ENCODE measurements at places on chromosomes 1 and 21.
A peak's percentile ranks its signal among the peaks of the same experiment; 100 is the strongest.

- no peak overlapping the region for H3K27ac ChIP-seq
- H3K4me3 ChIP-seq = no peak overlapping the region
- no peak for DNase-seq
- no peaks in the 10 kb centered on the region for H3K4me1 ChIP-seq
- no peaks in the 10 kb centered on the region for H3K27me3 ChIP-seq
Observed at GRCh38 chr21:45498646-45499000, 43.6 kb downstream of the SLC19A1 start.

DNA sequence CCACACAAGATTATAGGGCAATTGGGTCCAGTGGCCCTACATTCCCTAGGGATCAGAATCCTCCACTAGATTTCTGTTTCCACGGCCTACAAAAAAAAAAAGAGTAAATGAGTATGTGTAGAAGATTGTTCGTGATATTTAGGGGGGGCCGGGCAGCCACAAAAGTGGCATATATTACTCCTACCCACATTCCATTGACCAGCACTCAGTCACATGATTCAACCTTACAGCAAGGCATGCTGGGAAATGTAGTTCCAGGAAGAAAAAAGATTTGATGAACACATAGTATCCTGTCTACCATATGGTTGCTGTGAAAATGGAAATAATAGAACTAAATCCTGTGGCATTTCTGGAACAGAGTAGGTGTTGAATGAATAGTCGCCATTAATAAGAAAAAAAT is 43.4 kb upstream of the GJB5 start:
- H3K36me3 ChIP-seq = no peaks in the 10 kb centered on the region
- no peaks in the 10 kb centered on the region for H3K4me1 ChIP-seq
- DNase-seq = no peak
- H3K27me3 ChIP-seq = no peaks in the 10 kb centered on the region
- H3K4me3 ChIP-seq = no peak overlapping the region
- H3K27ac ChIP-seq = no peak overlapping the region

DNA sequence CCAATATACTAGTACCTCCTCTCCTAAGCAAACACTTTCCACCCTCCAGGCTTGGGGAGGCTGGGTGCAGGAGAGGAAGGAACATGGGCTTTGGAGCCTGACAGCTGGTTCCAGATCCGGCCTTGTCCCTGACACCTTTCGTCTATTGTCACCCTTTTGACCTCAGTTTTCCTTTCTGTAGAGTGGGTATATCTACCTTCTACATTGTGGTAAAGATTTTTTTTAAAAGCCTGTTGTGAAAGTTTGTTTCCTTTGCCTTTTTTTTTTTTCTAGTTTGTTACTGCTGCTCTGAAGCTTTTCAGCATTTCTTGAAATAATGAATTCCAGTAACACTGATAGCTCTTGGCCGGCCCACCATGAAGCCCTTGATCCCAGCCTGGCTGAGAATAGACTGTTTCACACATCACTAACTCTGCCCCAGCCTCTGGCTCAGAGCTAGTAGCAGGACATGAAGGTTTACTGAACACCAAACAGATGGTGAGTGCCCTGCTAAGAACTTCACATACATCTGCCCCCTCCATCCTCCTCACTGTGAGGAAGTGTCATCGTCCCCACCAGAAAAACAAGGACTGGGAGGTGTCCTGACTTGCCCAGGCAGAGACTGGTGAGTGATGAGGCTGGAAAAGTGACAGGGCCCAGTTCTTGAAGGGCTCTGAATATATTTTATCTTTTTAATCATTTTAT is 33.0 kb upstream of the ID3 start:
- H3K36me3 ChIP-seq = no peaks in the 10 kb centered on the region
- no peak for DNase-seq
- peaks cover 11% of the 10 kb centered on the region for H3K4me1 ChIP-seq
- H3K27me3 ChIP-seq = no peaks in the 10 kb centered on the region

DNA sequence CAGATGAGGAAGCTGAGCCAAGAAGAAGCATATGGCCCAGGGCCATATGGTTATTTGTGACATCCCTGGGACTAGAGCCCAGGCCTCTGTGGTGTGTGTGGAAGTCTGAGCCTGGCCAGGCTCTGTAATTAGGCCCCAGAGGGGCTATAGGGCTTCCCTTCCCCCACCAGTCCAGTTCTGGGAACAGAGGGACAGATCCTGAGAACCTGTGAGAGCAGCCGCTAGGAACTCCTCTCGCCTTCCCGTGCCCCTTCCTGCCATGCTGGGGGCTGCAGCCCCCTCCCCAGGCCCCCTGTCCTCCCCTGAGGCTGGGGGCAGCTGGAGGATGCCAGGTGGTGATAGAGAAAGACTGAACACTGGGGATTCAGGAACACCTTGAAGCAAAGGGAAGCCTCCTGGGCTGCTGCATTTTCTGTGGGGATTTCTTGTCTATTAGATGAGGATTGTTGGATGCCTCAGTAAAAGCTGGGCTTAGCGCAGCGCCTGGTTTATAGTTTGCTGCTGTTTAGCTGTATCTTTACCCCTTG is 33.3 kb downstream of the COQ8A start:
- H3K36me3 ChIP-seq = peaks cover 19% of the 10 kb centered on the region
- no peaks in the 10 kb centered on the region for H3K4me1 ChIP-seq
- H3K27me3 ChIP-seq = no peaks in the 10 kb centered on the region
- peak overlapping the region; percentile 84 for H3K27ac ChIP-seq
- H3K4me3 ChIP-seq = no peak overlapping the region

- peak; percentile 93 for DNase-seq
- H3K36me3 ChIP-seq = no peaks in the 10 kb centered on the region
- H3K4me1 ChIP-seq = no peaks in the 10 kb centered on the region
Observed at GRCh38 chr1:235917267-235917811, 50.6 kb upstream of the LYST start.

- H3K27me3 ChIP-seq = no peaks in the 10 kb centered on the region
- no peak overlapping the region for H3K4me3 ChIP-seq
- H3K4me1 ChIP-seq = no peaks in the 10 kb centered on the region
- no peaks in the 10 kb centered on the region for H3K36me3 ChIP-seq
- DNase-seq = no peak
- no peak overlapping the region for H3K27ac ChIP-seq
Observed at GRCh38 chr1:172163498-172164215, 256.8 kb upstream of the C1orf105 start.

DNA sequence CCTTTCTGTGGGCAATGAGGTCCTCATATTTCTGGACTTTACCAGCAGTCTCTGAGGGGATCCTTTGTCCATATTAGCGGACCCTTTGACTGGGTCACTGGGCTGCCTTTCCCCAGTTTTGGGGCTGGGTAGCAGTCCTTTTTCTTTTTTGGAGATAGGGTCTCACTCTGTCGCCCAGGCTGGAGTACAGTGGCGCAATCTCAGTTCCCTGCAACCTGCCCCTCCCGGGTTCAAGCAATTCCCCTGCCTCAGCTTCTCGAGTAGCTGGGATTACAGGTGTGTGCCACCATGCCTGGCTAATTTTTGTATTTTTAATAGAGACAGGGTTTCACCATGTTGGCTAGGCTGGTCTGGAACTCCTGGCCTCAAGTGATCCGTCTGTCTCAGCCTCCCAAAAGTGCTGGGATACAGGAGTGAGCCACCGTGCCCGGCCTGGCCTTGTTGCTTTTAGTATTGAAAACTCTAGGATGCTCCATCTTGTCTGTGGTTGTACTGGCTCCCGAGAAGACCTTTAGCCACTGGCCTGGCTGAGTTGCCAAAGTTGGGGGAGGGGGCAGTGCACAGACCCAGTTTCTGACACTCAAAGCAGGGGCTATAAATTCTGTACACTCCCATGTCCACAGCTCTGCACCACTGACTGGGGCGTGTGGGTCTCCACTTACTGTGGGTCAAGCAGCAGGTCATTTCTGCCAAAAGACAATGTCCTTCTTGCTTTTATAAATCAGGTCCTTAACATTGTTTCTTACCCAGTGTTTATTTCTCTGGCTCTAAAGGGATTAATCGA is 33.1 kb downstream of the MAN1C1 start:
- no peaks in the 10 kb centered on the region for H3K36me3 ChIP-seq
- H3K27ac ChIP-seq = no peak overlapping the region
- no peaks in the 10 kb centered on the region for H3K4me1 ChIP-seq
- no peaks in the 10 kb centered on the region for H3K27me3 ChIP-seq

DNA sequence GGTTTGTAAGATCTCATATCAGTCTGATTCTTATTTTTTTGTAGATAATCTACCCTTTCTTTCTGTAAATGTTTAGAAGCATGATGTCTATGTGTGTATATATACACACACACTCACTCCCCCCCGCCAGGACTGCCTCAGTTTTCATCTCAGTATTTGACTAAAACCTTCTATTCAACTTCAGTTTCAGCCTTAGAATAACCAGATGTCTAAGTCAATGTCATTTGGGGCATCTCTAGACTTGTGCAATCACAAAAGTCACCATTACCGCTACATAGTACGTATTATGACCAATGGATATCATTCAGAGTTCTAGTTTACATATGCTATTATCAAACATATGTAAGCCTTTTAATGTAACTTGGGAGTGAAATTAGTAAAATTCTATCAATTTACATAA is 53.3 kb upstream of the BOLA1 start:
- H3K36me3 ChIP-seq = no peaks in the 10 kb centered on the region
- H3K27ac ChIP-seq = no peak overlapping the region
- no peak for DNase-seq
- no peaks in the 10 kb centered on the region for H3K27me3 ChIP-seq

DNA sequence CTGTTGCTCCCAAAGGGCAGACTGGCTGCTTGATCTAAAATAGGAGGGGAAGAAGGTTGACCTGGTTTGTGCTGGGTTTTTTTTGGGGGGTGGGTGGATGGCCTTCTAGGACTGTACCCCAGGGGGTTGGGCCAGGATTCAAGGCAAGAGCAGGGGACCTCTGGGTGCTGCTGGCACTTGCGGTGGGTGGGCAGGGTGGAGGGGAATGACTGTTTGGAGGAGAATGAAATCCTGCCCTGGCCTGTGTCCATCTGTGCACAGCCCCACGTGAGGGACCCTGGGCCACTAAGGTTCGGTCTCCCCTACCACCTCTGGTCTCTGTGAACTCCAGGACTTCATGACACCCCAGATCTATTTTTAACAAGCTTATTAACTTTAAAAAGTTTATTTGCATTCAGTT is 414.2 kb downstream of the PTPRU start:
- H3K4me3 ChIP-seq = no peak overlapping the region
- H3K27ac ChIP-seq = no peak overlapping the region
- H3K4me1 ChIP-seq = no peaks in the 10 kb centered on the region
- H3K36me3 ChIP-seq = no peaks in the 10 kb centered on the region
- H3K27me3 ChIP-seq = no peaks in the 10 kb centered on the region
- peak; percentile 26 for DNase-seq

DNA sequence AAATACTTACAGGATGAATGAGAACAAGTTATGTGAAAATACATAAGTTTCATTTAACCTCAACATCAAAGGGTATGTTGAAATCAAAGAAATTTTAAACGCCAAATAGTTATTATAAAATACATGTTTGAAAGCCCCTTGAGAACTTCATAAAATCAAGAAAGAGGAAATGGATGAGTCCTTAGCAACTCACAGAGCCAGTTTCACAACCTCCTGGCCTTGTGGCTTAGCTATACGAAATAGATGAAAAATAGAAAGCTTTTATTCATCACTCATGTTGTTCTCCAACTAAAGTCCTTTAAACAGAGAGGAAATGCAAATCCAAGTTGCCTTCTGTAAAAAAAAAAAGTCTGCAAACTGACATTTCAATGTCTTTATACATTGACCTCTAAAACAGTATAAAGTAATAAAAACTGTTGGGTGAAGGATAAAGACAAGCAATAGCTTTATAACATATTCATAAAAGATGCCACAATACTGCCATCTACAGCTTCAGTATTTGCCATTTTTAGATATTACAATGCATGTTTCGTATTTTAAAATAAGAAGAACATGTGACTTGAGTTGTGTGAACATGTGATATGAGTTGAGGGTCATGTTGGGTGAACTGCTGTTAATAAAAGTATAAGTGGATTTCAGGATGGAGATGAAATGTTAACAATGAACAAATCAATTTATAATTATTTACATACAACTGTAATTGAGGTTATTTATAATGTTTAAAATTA is 847.8 kb downstream of the MRPL39 start:
- no peak overlapping the region for H3K4me3 ChIP-seq
- H3K4me1 ChIP-seq = no peaks in the 10 kb centered on the region
- H3K36me3 ChIP-seq = no peaks in the 10 kb centered on the region
- no peaks in the 10 kb centered on the region for H3K27me3 ChIP-seq
- no peak for DNase-seq

DNA sequence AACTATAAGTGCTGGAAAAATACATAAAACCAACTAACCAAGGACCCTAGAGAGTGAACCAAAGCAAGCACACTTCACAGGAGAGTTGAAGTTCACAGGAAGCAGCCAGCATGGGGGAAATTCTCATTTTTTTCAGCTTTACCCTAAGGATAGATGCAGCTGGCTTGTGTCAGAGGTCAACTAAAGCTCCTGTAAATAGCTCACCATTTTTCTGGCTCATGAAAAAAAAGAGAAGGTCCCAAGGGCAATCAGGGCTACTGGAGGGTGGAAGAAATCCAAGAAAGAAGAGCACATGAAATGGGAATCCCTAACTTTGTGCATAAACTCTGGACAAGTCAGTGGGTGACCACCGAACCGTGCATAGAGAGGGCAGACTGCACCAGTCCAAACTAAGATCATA is 58.3 kb downstream of the KCNJ15 start:
- no peak overlapping the region for H3K4me3 ChIP-seq
- H3K36me3 ChIP-seq = no peaks in the 10 kb centered on the region
- no peak overlapping the region for H3K27ac ChIP-seq

GRCh38 chr1:111052246-111052645 is 87.6 kb downstream of the DRAM2 start:
- no peaks in the 10 kb centered on the region for H3K36me3 ChIP-seq
- no peak overlapping the region for H3K27ac ChIP-seq
- no peaks in the 10 kb centered on the region for H3K27me3 ChIP-seq

DNA sequence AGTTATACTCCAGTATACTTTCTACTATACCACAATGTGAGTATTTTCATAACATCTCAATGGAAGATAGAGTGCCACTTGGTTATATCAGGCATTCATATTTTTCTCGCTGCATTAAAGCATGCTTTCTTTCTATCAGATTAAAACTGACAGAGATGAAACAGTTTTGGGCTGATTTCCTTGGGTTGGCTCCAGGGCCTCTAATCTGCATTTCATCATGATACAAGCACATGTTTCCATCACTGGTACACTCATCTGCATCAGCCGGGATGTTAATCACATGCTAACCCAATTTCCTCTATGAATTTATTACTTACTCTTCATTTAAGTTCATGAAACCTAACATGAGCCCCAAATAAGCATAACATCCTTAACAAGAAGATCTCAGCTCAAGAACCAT is 289.0 kb upstream of the DAB1 start:
- no peaks in the 10 kb centered on the region for H3K27me3 ChIP-seq
- DNase-seq = no peak
- no peak overlapping the region for H3K27ac ChIP-seq
